RCC 7860 (cell line): ENCODE measurements at places on chromosomes 6 and 20.

GRCh38 chr6:145898376-145898775 is 65.8 kb downstream of the SHPRH start:
- DNase-seq = no peak

DNA sequence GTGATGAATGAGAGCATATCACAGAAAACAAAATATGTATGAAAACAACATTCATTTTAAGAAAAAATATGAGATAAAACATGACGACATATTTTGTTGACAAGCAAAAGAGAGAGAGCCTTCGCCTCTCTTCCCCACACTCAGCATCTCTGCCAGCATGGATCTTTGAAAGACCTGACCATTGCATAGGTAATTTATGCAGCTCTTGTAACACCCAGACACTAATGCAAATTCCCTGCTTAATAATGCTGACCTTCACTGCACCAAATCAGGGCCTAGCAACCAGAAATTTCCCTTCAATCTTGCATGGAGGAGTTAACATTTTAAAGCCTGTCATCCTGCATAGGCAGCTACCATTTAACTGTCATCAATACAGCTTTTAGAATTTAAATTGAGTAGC is 50.0 kb upstream of the CNR1 start:
- DNase-seq = no peak

GRCh38 chr6:93218096-93218495 is 201.3 kb downstream of the EPHA7 start:
- no peak for DNase-seq

DNA sequence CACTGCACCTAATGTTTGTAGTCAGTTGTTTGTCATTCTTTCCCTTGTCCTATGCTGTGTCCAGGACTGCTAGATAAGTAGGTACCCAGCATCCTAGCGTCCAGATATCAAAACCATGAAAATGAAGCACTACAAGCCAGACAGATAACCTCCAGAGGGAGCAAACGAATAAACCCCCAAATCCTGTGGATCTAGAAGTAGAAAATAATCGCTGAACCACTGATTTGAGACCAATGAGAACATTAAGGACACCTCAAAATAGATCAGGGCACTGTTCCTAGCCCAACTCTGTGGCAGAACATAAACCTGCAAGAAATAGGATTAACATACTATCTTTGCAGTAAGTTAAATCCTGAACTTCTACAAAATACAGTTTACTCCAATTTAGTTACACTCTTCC is 1.1 kb upstream of the KLHL32 start:
- DNase-seq = no peak

- peak; percentile 25 for DNase-seq
These were observed 151.0 kb upstream of the HEY2 start for GRCh38 chr6:125598422-125598821.

DNA sequence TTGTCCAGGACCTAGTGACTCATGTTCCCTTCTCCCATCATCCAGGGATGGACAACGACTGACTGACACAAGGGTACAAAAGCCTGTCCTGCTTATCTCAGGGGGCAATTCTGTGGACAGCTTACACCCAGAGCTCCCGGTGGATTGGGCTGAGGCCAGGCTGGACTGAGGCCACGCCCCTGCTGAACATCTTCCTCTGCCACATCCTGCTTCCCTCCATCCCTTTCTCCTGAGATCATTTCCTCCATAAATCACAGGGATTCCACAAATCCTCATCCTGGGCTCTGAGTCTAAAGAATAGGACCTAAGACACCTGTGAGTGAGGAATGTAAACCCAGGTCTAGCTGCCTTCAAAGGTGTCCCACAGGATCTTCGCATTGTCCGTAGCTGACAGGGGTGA is 30.4 kb upstream of the RNF24 start:
- peak; percentile 70 for DNase-seq

DNA sequence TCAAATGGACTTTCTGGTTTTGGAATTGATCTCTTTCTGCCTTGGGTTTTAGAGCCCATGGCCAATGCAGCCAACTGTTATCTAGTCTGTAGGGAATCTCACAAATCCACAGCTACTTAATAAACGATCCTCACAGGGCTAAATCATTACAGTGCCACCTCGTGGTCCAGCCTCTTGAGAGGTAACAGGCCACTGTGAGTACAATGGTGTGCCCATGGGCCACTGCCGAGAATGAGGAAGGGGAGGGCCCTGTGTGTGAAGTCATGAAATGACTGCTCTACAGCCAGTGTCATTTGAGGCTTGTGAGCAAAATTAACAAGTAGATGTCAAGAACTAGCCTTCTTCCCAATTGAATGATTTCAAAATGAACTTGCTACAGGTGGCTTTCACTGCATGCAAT is 54.3 kb upstream of the GMPR start:
- no peak for DNase-seq
